ENCODE measurements at places on chromosomes 7 and 10. TPM values are rescaled to one million over a fixed set of nuclear protein-coding genes. Genes with fewer than 3 reads are reported as not detected.

The MEOX2 gene
- 0.60 TPM for total RNA-seq

DNA sequence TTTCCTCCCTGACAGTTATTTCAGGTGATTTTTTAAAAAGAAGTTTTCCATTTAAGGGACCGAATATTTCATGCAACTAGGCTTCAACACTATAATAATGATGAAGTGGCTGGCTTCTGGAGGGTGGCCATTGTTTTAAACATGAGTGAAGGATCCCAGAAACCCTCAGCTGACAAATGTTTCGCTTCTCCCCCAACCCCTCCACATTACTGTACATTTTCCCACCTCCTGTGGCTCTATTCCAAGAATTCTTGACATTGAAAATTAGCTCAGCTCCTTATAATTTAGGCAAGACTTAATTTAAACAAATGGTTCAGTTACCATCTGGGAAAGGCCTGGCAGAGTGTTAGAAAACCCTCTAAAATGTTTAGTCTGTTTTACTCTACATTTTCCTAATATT, 129.9 kb upstream of the CDCA7L start:
- ATAC-seq: no peak

The TAS2R38 gene
- not detected for total RNA-seq

- no peak for ATAC-seq
These were observed 781.8 kb upstream of the LRRTM3 start for GRCh38 chr10:66144016-66144415.

The ADCY1 gene
- 0.40 TPM for total RNA-seq

- no peak for ATAC-seq
These were observed 1290.3 kb upstream of the SORCS1 start for GRCh38 chr10:108454793-108455192.

The GBX1 gene
- not detected for total RNA-seq

The LMTK2 gene
- 17.5 TPM for total RNA-seq

The TFAM gene
- total RNA-seq: 19.9 TPM

- no peak for ATAC-seq
These were observed 364.7 kb upstream of the POM121L12 start for GRCh38 chr7:52670608-52671225.

The RSBN1L gene
- 9.9 TPM for total RNA-seq

The CCDC3 gene
- total RNA-seq: 4.3 TPM

The MALRD1 gene
- 0.08 TPM for total RNA-seq

DNA sequence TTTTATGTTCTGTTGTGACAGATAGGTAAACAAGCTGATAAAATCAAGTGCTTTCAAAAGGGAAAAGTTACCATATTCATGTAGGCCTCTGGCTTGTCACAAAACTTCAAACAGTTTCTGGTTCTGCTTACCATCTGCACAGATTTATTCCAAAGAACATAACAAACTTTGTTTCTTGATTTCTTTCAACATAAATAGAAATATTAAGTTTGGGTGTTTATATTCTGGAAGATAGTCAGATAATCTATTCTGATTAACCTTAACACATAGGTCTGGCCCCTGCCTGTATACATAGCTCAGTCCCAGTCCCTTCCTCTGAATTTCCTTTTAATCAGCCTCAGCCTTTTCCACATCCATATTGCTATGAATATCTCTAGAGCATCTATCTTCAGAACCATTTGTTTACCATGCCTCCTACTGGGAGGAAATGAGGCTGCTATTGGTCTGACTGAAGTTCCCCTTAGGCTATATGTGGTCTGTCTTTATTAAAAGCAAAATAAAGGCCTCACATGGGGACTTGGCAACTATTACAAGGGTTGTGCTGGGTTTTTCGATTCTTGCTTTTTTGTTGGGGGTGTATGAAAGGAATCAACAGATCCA, 319.0 kb downstream of the HPSE2 start:
- ATAC-seq: no peak

DNA sequence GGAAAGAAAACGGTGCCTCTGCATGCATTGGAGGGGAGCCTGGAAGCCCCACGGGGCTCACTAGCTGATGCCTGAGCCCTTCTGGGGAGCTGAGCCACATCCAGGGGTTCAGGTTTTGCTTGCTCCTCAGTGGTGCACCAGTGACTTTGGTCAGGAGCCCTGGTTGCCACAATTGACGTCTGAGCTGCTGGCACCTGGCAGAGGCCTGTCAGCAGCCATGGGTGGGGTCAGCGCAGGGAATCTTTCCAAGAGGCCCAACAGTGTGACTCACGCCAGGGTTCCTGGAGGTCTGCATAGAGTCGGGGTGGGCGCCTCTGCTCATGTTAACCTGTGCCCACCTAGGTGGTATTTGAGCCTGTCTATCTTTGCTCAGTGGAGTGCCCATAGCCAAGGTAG, 138.7 kb downstream of the NEURL1 start:
- ATAC-seq: no peak

GRCh38 chr7:94602181-94602580, 53.8 kb downstream of the SGCE start:
- no peak for ATAC-seq

- ATAC-seq: no peak
These were observed 1323.5 kb upstream of the LRRTM3 start for GRCh38 chr10:65602182-65602865.

DNA sequence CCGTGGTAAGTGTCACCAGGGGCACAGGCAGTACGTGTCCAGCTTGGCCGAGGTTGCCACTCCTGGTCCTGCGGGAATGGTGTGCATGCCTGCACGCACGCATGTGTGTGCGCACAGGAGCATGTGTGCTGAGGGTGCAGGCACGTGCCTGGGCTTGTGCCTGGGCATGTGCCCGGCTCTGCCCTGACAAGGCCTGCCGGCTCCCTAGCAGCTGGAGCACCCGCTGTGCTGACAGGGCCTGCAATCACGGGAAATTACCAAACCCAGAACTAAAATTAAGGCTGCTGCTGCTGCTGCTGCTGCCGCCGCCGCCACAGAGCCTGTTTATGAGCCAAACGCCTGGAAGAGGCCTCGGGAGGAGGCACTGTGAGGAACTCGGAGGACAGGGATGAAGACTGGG, 28.7 kb downstream of the GHRHR start:
- peak; percentile 89 for ATAC-seq

DNA sequence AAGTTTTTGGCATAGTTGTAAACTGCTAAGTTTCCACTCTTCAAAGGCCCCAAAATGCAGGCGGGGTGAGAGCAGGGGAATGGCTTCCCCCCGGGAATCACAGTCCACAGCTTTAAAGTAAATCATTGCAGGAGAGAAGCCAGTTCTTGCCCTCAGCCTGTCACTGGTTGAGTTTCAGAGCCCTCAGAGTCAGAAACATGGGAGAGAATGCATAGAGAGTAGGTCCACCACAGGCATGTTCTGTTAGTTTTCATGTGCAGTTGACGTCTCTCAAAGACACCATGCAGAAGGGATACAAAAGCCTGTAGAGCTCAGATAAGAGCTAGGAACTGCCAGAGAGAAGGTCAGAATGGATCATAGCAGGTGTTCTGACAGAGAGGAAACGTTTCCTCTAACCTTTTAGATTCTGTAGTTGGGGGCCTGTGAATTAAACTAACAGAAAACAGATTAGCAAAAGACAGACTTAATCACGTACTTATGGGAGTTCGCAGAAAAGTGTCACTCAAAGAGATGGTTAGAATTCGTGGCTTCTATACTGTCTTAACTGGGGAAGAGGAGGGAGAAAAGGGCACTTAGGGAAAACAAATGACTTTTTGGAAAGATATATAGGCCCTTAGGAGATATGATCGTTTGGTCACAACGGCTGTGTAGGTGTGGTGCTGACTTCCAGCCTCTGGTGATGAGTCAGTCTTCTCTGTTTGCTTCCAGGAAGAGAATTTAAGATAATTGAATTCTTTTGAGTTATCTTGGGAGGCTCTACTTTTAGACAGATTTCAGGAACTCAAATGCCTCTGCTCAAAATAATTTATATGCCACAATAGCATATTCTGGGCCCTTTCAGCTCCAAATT, 48.0 kb upstream of the MSRB2 start:
- no peak for ATAC-seq

The KAZALD1 gene
- 4.1 TPM for total RNA-seq

The IFIT1B gene
- total RNA-seq: not detected

The VWA2 gene
- 3.5 TPM for total RNA-seq

The SOSTDC1 gene
- 1.9 TPM for total RNA-seq

GRCh38 chr10:131271195-131271880, 40.2 kb downstream of the TCERG1L start:
- no peak for ATAC-seq

The ZNF727 gene
- 0.48 TPM for total RNA-seq

DNA sequence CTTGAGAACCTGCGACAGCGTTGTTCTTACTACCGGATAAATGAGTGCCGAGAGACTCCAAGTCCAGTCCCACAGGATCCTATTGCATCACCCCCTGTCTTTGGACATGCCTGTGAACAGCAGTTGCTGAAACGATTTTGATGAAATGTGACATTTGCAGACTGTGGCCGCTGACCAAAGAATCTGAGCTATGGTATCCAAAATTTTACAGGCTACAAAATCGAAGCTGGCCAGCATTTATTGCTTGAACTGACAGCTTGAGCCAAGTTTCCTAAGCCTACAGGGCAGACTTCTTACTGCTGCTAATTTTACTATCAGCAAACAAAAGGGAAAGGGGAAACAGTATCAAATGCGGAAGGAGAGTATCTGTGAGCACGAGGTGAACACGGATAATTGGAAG, 12.1 kb upstream of the NPVF start:
- no peak for ATAC-seq

GRCh38 chr7:140042386-140042670, 20.4 kb downstream of the PARP12 start:
- no peak for ATAC-seq

The GOLGA7B gene
- total RNA-seq: 1.4 TPM

- peak; percentile 26 for ATAC-seq
These were observed 48.0 kb upstream of the RASGEF1A start for GRCh38 chr10:43314626-43315495.

The CPA5 gene
- total RNA-seq: not detected

The SPDYE11 gene
- not detected for total RNA-seq

The DENND11 gene
- 6.9 TPM for total RNA-seq

DNA sequence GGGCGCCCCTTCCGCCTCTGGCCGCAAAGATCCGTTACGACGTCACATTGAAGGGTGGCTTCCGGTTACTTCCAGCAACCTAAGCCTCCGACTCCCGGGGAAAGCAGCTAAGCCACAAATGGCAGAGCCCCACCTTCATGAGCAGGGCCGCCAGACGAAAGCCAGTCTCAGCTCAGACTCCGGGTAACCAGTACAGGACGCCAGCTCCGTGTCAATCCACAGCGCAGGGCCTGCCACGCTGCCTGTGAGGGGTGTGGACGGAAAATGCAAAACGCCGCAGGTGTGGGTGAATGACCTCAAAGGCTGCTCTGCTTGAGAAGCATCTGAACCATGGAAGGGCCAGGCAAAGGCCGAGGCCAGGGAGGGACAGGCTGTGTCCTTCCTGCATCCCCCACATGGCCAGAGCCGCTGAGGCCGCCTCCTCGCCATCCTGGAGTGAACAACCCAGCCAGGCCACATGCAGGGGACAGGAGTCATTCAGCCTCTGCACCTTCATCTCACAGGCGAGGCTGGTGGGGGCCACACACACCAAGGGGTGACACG, 53.5 kb upstream of the PPP2R2D start:
- no peak for ATAC-seq

The ANTXRL gene
- not detected for total RNA-seq

The CLEC2L gene
- not detected for total RNA-seq

The OPALIN gene
- not detected for total RNA-seq
